ENCODE measurements at places on chromosomes 3 and 15. TPM values are rescaled to one million over a fixed set of nuclear protein-coding genes. Genes with fewer than 3 reads are reported as not detected.
A peak's percentile ranks its signal among the peaks of the same experiment; 100 is the strongest.

GRCh38 chr15:36275656-36276055, 303.8 kb upstream of the CDIN1 start:
- no peak for DNase-seq

GRCh38 chr15:40054855-40055575, 16.0 kb upstream of the SRP14 start:
- DNase-seq, result peak; percentile 34

DNA sequence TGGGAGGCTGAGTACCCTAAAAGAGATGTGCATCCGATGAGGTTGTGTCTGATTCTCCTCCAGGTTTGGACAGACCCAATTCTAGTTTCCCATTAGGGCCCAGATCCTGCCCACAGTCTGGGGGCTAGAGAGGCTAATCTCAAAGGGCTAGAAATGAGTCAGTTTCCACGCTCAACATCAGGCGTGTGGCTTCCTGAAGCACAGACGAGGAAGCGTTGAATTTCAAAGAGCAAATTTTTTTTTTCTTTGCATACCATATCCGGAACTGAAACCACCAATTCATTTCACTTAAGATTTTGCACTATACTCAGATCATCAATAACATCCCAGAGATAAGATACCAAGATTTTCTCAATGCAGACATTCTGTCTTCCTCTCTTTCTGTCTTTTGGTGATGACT, 173.8 kb upstream of the BCL6 start:
- no peak for DNase-seq

- no peak for DNase-seq
These were observed 95.0 kb upstream of the ALDH1A3 start for GRCh38 chr15:100784493-100785180.

DNA sequence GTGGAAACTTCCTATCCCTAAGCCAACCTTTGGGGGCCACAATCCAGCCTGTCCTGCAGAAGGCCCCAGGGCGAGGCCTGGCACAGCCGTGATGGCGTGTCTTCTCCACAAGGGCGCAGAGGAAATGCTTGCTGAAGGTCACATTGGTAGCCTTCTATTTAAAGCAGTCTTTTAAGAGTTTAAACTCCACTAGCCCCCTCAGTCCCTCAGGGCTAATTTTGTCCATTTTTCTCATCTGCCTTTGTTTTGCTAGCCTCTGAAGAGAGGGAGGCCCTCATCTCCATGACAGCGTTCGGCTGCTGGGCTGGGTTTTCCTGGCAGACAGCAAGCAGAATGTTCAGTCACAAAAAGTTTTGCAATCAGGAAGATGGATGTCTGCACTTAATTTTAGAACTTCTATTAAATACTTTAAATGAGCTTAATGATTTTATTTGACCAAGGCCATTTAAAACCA, 40.8 kb downstream of the RARB start:
- peak; percentile 73 for DNase-seq

DNA sequence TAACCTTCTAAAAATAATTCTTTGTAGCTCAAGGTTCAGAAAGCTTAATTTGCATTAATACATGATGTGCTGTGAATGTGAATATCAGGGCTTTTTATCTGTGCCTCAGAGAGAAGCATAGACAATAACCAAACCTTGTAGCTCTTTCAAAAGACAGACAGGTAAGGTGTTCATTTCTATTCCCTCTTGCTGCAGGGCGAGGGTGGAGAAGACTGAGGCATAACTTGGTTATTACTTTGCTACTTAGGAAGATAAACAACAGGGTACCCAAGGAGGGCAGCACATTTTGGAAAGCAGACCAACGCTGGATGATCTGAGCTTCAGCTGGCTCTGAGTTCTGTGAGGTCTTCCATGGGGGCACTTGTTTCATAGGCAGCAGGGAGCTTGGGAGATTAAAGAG, 408.6 kb upstream of the RARB start:
- no peak for DNase-seq

- DNase-seq, result no peak
These were observed 324.1 kb upstream of the CADM2 start for GRCh38 chr3:84634668-84635067.

GRCh38 chr3:53402326-53402725, 55.0 kb upstream of the DCP1A start:
- DNase-seq, result no peak

DNA sequence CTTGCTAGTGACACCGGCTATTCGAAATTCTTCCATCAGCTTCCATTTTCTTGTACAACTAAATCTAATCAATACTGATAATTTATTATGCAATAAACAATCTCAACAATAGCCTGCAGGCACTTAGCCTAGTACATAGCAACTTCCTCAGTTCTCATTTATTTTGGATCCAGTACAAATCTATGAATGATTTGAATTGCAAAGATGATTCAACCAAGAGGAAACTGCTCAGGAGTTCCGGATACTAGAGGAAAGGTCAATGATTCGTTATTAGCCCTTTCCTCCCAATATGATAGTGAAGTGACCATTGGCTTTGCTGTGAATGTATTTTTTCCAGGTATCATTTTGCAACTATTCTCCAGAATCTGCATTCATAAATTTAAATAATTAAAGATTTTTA, 827.0 kb downstream of the CADM2 start:
- no peak for DNase-seq

- peak; percentile 99 for DNase-seq
These were observed 75.8 kb downstream of the AAGAB start for GRCh38 chr15:67178569-67179210.

DNA sequence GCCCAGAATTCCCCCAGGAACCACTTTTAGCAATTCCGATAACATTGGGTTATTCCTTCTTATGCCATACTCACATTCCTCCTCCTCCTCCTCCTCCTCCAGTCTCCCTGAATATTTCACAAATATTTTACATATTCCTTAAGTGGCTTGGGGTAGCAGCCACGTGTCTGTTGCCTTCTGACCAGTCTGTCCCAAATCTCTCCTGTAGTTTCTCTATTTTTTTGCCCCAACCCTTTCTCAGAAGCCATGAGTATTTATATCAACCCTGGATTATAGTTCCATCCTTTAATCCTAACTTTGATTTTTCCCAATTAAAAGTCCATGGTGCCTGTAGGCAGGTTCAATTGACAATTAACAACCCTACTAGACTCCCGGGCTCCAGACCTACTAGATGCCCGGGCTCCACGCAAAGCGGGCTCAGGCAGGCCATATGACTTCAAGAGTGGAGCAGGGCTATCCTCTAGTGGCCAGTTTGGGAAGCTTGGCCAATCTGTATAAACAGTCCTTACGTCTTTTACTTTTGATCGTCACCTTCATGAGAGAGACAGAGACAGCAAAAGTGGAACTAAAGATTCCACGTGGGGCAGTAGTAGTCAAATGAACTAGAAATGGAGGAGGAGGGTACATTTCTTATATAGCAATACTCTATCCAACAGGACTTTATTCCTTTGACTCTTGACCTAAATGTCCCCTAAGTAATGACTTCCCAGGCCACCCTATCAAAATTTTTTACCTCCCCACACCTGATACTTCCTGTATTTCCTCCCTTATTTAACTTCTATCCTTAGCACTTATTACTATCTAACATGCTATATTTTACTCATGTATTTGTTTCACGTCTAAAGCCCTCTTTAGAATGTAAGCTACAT, 69.7 kb downstream of the USF3 start:
- DNase-seq, result peak; percentile 67

DNA sequence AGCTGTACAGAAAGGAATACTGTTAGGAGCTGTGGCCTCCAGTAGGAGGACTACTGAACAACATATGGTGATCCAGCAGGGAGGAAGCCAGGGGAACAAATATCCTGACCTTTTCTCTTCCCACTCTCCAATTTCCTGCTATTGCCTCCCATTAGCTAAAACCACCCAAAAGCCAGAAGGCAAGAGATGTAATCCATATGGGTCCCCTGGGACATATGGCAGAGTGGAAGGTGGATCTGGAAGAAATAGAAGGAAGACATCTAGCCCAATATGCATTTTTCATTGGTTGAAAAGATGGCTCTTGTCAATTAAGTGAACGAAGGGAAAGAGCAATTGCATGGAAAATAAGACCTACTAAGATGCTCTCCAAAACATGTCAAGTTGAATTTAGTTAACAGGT, 167.2 kb downstream of the CNTN3 start:
- DNase-seq, result no peak

- DNase-seq, result no peak
These were observed 641.7 kb downstream of the NR2F2 start for GRCh38 chr15:96972201-96972600.

DNA sequence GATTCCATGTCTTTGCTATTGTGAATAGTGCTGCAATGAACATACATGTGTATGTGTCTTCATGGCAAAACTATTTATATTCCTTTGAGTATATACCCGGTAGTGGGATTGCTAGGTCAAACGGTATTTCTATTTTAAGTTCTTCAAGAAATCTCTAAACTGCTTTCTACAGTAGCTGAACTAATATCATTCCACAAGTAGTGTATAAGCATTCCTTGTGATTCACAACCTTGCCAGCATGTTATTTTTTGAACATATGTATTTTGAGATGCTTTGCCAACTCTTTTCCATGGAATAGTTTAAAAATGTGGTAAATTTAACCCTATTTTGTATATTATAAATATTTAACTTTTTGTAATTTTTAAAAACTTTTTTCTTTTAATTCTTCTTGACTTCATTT, 592.7 kb upstream of the NAALADL2 start:
- no peak for DNase-seq

DNA sequence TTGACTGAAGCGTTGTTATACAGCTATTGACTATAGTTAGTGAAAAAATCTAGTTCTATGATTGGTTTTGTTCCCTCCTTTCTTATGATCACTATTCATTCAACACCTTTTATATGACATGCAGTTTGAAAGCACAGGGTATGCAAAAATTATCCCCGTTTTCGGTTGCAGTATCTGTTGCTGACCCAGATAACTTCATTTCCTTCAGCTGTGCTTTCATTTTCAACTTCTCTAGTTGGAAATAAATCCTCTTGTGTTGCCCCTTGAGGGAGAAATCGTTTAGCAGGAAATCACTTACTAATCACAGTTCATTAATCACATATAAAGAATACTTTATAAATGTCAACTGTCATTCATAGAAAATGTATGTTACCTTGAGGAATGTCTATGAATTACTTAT, 55.1 kb downstream of the MBNL1 start:
- no peak for DNase-seq

DNA sequence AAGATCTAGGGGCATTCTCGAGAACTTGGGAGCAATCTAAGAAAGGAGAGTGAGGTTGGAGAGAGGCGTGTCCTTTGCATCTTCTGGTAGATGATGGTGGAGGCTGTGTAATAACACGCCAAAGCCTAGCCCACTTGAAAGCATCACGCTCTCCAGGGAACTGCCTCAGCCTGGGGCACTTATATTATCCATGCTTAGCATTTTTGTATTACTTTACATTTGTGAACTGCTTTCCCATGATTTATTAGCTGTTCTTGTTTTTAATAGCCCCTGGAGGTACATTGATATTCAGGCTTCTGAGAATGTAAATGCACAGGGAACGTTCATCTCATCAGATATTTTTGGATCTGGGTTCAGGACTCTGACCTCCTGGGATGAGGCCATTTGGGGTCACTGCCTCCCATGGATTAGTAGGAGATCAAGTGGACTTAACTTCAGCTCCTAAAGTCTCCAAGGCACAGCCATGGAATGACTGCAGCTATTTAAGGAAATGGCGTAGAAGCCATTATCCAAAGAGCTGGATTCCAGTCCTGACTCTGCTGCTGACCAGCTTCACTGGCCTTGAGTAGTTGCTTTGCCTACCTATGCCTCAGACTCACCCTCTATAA, 124.9 kb downstream of the LPP start:
- DNase-seq, result no peak

GRCh38 chr15:94451466-94451865, 220.1 kb downstream of the MCTP2 start:
- DNase-seq, result no peak

- no peak for DNase-seq
These were observed 49.5 kb upstream of the PCSK6 start for GRCh38 chr15:101538996-101539395.

GRCh38 chr15:101618851-101619614, 33.1 kb downstream of the TM2D3 start:
- no peak for DNase-seq

GRCh38 chr3:59374818-59375211, 325.0 kb upstream of the CFAP20DC start:
- DNase-seq, result no peak

DNA sequence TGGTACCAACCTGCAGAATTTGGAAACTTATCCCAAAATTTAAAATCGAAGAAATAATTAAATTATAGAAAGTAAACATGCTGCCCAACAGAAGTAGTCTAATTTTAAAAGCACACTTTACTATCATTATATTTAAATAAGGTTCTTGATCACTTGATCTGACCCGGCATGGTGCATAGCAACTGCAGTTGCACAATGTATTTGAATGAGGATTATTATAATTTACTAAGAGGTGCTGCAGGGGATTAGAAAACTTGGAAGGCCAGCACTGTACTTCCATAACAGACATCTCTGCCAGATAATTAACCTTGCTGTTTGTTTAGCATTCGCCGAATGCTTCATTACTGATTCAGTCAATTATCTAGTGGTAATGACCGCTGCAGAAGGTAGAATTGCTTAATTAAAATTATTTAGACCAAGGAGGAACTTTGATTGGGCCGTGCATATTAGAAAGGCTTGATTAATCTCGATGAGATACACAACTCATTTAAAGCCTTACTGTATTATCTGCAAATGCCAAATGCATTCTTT, 971.6 kb downstream of the ZPLD1 start:
- no peak for DNase-seq

DNA sequence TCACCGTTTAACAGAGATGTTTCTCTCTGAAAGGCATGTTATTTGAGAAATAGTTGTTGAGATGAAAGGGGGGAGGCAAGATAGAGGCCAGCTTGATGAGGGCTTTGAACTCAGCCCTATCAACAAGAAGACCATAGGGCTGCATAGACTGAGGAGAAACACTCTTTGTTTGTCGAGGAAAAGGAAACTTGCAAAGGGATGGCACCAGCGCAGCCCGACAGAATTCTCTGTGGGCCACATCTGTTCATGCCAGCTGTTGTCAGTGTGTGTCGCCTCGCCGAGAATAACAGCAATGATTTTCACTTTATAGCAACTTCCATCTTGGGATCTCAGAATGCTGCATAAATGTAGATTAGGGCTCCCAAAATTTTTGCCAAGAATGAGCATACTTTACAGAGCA, 478.3 kb upstream of the TPRG1 start:
- DNase-seq, result no peak

- DNase-seq, result peak; percentile 87
These were observed 115.8 kb downstream of the RPLP1 start for GRCh38 chr15:69568173-69569009.

DNA sequence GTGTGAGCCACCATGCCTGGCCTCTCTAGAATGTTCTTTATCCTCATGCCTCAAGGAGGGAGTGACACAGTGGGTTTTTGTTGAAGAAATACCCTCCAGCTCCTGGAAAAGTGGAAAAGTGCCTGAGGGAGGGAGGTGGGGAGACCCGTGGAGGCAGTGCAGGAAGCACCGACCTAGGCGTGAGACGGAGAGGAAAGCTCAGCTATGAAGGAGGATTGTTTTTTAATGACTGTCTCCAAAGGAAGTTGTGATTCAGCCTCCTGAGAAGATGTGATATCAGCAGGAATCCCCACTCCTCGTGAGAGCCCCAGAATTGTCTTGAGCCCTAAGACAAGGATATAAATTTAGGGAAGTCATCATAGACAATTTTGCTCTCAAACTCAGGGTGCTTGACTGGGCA, 21.7 kb downstream of the RPLP1 start:
- DNase-seq, result no peak

- no peak for DNase-seq
These were observed 84.5 kb downstream of the CCR1 start for GRCh38 chr3:46123646-46124045.

LOXL1 gene
- total RNA-seq, result 53.4 TPM

SORD gene
- total RNA-seq, result 9.8 TPM

PROK2 gene
- total RNA-seq, result not detected

DUOXA1 gene
- 0.36 TPM for total RNA-seq

CPEB1 gene
- total RNA-seq, result 40.9 TPM

PRR23A gene
- not detected for total RNA-seq
